GM13977 (cell line): ENCODE measurements at places on chromosomes 11 and 22.
A peak's percentile ranks its signal among the peaks of the same experiment; 100 is the strongest.

- no peak for DNase-seq
Measured at GRCh38 chr11:117010808-117011540, 87.3 kb downstream of the SIK3 start.

DNA sequence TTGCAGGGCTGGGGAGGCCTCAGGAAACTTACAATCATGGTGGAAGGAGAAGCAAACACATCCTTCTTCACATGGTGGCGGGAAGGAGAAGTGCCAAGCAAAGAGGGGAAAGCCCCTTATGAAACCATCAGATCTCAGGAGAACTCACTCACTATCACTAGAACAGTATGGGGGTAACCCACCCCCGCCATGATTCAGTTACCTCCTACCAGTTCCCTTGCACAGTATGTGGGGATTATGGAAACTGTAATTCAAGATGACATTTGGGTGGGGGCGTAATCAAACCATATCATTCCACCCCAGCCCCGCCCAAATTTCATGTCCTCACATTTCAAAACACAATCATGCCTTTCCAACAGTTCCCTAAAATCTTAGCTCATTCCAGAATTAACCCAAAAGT is 16.2 kb downstream of the IMMP1L start:
- no peak for DNase-seq

DNA sequence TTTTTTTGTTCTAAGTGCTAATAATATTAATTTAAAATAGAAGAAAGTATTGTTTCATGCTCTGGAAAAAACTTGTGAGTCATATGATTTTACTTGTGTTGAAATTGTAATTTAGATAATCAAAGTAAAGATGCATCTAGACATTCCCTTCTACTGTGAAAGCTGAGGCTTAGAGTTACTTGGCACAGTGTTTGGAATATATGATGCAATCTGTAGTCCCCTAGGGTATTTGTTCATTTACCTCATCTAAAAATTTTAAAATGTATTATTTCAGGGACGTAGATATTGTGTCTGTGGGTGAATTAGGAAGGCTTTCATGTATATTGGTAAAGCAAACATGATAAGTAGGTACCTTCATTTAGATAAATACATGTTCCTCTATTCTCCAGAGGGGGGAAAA is 793.5 kb upstream of the CNTN5 start:
- DNase-seq, result no peak

- DNase-seq, result no peak
Measured at GRCh38 chr22:21582801-21583740, 15.6 kb downstream of the UBE2L3 start.

DNA sequence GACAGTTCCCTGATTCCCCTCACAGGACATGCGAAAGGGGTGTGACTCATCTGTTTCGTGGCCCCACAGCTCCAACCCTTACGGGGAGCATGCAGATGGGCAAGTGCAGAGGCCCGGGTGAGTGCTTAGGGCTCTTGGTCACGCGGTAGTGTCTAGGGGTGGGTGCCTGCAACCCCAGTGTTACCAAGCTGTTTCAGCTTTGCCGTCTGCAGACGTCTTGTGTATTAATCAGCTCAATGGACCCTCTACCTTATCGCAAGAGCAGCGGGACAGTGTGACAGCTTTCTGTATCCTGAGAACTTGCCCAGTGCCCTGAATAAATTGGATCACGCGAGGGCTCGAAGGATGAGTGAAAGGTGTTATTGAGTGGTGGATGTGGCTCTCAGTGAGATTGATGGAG is 816.4 kb upstream of the ANO3 start:
- DNase-seq, result no peak

- DNase-seq, result peak; percentile 51
Measured at GRCh38 chr11:61362542-61362875, 335 bp downstream of the TMEM138 start.

- no peak for DNase-seq
Measured at GRCh38 chr11:64881476-64881875, 3.1 kb upstream of the EHD1 start.

- DNase-seq, result no peak
Measured at GRCh38 chr11:24635588-24636290, 138.9 kb downstream of the LUZP2 start.

DNA sequence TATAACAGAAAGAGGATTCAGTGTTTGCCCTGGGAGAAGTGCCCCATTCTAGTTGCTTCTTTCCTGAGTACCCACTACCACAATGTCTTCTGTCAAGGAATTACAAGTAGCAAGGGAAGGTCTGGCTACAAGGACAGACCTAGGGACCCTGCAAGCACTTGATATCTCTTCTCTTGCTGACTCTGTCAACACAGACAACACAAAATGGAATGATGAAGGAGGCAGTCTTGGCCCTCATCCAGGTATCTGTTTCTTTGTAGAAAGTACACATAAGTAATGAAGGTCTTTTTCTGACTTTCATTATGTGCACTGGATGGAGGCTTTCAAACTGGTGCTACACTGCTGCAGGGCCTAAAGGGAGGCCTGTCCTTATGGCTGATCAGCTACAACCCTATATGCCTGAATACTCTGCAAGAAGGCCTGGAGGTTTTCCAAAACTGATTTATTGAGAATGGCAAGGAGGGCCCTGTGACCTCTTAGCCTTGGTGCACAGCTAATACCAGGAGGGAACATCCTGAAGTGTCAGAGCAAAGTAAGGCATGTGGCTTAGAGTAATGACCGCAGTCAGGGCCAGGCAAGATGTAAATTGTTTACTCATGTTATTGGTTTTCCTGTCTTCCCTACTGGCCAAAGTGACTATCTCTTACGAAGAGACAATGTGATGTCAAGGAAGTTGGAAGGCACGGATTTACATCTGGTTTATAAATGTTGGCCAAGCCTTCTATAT is 31.2 kb downstream of the GAB2 start:
- DNase-seq, result no peak

DNA sequence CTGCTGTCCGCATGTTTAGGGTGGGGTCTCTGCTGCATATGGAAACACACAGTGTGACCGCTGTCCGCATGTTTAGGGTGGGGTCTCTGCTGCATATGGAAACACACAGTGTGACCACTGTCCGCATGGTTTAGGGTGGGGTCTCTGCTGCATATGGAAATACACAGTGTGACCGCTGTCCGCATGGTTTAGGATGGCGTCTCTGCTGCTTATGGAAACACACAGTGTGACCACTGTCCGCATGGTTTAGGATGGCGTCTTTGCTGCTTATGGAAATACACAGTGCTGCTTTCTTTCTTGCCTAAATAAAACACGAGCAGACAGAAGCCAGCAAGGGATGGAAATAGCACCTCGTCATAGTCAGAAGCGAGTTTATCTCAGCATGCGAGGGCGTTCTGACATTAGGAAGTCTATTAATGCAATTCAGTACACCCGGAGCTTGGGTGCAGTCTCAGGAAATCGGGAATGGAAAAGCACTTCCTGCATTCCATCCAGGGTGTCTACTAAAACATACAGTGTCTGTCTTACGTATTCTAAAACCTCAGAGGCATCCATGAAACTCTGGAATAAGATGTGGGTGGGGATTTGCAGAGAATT is 32.6 kb upstream of the TOLLIP start:
- no peak for DNase-seq

DNA sequence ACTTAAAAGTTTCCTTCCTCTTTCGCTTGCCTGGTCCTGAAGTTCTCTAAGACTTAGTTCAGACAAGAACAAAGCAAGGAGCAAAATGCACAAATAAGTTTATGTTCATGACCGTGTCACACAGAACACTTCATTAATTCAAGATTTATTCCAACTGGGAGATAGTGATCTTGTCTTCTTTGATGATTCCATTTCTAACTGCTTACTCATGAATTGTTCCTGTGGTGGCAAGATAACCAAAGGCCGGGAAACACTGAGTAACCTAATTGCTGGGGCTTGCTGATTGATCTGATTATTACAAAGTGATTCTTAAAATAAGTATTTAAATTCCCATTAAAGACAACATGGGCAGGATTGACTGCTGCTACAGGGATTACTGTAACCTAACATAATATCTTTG is 1462.9 kb upstream of the RAG2 start:
- DNase-seq, result no peak

GRCh38 chr22:20429254-20430100 is 8.1 kb downstream of the SCARF2 start:
- peak; percentile 92 for DNase-seq

- DNase-seq, result no peak
Measured at GRCh38 chr11:72831521-72832300, 17.5 kb downstream of the ATG16L2 start.

GRCh38 chr11:124329787-124330478 is 9.9 kb upstream of the OR8D2 start:
- peak; percentile 9 for DNase-seq

DNA sequence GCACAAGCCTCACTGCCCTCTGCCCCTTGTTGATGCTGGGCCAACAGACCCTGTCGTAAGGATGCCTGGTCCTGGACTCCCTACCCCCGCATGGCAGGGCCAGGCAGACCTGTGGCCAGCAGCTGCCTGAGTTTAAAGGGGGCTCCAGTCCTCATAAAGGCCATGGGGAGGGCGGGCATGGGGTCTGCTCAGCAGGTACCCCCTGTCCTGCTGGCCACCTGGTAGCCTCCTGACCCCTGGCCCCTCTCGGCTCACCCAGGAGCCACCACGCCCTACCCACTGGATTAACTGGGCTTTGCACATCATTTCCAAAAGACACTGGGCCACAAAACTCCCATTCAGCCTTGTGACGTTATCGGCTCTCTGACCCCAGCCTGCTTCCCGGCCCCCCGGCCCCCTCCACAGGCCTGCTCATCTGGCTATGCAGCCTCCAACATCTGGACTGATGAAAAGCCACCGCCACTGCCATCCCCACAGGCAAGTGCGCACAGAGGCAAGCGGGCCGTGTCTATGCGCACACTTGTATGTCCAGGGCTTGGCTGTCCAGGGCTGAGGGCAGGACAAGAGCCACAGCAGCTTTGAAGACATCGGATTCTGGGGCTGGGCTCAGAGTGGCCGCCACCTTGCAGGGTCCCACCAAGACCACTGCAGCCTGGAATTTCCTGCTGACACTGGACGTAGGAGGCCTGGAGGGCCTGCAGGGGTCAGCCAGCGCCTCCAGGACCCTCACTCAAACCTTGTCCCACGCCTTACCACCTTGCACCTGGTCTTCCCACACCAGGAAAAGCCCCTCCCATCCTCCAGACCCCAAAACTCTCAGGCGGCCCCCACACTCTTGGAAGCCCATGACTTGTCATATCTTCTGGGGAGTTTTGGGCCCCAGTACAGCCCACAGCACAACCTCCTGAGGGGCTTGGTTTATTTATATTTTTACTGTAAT is 48.7 kb downstream of the IGF2 start:
- DNase-seq, result no peak

DNA sequence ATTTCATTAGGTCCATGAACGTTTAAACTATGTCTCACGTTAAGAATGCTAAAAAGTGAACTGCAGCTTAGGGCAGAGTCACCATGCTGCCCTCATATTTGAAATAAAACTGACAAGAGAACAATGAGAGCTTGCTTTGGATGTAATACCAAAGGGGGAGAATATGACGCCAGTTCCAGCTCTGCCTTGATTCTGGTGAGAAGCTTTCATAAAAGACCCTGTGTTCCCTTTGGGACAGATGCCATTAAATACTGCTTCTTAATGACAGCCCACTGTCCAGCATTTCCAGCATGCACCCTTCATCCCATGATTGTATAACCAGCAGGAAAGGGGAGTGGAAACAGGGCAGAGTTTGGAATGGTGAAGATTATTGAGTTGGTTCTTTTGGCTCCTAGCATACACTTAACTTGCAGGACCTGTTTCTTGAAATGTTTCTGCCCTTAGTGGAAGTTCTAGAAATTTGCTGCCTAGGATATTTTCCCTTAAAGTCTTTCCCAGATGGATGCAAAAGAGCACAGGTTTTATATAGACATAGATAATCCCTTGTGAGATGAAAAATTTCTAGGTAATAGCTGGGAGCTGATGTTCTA is 139.3 kb upstream of the LDLRAD3 start:
- DNase-seq, result no peak

- no peak for DNase-seq
Measured at GRCh38 chr11:133107136-133107535, 425.2 kb downstream of the OPCML start.

- DNase-seq, result no peak
Measured at GRCh38 chr22:42813501-42813900, 43.6 kb downstream of the ARFGAP3 start.

DNA sequence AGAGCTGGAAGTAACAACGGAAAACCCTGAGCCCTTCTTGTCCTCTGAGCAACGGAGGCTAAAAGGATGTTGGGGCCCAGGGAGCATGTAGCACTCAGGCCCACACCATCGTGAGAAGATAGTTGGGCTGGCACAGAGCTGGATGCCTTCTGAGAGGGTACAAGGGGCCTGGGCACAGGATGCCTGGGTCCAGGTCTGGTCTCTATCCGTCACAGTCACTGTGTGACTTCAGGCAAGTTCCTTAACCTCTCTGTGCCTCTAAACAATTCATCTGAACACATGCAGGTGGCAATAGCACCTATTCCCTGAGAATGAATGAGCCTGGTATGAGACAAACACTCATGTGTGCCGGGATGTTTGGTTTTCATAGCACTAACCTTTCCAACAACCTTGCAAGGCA is 29.2 kb downstream of the MB start:
- no peak for DNase-seq

DNA sequence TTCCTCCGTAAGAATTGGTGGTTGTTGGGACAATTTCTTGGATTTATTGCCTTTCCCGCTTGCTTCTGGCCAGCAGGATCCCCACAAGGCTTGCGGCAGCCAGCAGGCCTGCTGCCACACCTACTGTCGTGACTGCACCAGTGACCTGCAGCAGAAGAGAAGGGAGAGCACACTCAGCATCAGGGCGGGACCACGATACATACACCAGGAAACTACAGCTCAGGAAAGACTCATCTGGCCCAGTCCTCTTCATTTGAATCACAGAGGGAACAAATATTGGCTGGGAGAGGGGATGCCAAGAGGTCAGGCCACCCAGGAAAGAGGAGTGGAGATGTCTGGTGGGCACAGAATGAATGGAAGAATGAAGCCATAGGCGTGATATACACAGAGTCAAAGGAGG is 10.3 kb downstream of the PLAAT2 start:
- DNase-seq, result no peak
